ENCODE measurements at places on chromosomes 16 and 17. TPM values are rescaled to one million over a fixed set of nuclear protein-coding genes. Genes with fewer than 3 reads are reported as not detected.

SLC47A1 gene
- 27.3 TPM for polyA plus RNA-seq

FOXC2 gene
- polyA plus RNA-seq, result 38.8 TPM

KCNH4 gene
- not detected for polyA plus RNA-seq

CMTM2 gene
- 0.75 TPM for polyA plus RNA-seq

CACNG5 gene
- 3.2 TPM for polyA plus RNA-seq

STX1B gene
- 2.5 TPM for polyA plus RNA-seq

ZNF688 gene
- polyA plus RNA-seq, result 13.6 TPM

DNA sequence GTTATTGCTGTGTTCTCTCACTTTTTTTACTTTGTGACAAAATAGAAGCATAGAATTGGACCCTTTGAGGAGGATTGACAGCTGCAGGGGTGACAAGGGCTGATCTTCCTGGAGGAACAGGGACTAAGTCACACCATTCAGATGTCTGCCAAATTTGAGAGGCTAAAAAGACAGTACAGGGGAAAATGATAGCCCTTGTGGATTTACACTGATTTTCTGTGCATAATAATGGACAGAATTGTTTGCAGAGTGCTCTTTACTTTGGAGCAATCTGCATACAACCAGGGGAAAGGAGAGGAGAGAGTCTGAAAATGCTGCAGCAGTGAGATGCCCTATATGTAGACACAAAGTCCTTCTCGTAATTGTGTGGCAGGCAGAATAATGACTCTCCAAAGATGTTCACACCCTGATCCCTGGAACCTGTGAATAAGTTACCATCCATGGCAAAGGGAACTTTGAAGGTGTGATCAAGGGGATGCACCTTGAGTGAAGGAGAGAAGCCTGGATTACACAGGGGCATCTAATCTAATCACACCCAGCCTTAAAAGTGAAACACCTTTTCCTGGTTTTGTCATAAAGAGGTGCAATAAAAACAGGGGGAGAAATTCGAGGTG lies 221.4 kb upstream of the CPHXL start:
- DNase-seq, result no peak

- peak; percentile 22 for DNase-seq
These were observed 40.5 kb upstream of the GCSH start for GRCh38 chr16:81136390-81137335.

DNA sequence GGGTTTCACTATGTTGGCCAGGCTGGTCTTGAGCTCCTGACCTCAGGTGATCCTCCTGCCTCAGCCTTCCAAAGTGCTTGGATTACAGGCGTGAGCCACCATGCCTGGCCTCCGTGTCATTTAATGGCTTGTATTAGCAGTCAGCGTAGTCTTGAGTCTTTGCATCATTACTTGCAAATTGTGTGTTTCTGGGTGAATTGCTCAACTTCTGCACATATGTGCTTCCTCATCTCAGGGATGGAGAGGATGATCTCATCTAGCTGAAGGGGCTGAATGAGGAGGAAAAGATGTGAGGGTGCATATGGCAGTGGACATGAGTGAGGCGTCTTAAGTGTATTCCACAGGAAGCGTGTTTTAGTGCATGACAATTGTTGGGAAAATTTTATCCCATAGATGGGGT lies 155.8 kb downstream of the SNX29 start:
- no peak for DNase-seq

DNA sequence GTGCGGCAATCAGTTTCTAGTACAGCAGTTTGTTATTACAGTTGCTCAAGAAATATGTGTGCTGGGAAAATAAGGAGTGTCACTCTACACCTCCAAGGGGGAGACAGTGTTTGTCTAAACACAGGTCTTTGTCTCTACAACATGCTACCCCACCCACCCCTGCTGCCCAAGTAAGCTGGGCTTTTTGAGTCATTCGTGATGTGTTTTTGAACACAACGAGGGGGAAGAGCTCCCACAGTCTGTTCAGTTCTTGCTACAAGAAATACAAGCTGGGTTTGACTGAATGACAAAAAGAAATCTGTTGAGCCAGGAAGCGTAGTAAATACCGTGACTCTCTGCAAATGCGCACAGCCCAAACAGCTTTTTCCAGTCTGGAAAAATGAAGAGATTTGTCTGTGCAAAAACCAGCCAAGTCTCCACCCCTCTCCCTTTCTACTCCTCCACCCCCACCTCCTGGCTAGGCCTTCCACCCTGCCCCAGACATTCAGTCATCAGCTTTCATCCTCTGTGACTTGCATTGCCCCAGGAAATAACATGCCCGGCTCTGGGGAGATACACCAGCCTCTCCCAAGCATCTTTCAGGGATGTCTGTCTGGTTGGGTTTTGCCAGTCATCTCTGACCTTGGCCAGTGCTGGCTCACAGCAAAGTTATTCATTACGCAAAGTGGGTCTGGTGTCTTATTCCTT lies 25.7 kb downstream of the CHD9 start:
- DNase-seq, result no peak

DNA sequence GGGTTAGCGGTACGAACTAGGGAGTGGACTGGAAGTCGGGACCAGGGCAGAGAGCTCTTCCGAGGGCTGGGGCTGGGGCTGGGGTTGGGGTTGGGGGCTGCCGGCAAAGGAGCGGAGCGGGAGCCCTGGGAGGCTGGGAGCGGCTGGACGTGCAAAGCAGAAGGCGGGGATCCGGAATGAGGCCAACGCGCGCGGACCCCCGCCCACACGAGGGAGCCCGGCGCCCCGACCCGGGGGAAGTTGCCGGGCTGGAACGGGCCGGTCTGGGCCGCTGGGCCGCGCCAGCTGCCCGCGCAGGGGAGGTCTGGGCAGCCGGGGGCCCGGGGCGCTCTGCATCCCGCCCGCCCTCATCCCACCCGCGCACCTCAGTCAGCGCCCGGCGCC lies 323 bp downstream of the ST3GAL2 start:
- DNase-seq, result no peak

GRCh38 chr16:72389791-72390190 lies 217.8 kb upstream of the PMFBP1 start:
- no peak for DNase-seq

DNA sequence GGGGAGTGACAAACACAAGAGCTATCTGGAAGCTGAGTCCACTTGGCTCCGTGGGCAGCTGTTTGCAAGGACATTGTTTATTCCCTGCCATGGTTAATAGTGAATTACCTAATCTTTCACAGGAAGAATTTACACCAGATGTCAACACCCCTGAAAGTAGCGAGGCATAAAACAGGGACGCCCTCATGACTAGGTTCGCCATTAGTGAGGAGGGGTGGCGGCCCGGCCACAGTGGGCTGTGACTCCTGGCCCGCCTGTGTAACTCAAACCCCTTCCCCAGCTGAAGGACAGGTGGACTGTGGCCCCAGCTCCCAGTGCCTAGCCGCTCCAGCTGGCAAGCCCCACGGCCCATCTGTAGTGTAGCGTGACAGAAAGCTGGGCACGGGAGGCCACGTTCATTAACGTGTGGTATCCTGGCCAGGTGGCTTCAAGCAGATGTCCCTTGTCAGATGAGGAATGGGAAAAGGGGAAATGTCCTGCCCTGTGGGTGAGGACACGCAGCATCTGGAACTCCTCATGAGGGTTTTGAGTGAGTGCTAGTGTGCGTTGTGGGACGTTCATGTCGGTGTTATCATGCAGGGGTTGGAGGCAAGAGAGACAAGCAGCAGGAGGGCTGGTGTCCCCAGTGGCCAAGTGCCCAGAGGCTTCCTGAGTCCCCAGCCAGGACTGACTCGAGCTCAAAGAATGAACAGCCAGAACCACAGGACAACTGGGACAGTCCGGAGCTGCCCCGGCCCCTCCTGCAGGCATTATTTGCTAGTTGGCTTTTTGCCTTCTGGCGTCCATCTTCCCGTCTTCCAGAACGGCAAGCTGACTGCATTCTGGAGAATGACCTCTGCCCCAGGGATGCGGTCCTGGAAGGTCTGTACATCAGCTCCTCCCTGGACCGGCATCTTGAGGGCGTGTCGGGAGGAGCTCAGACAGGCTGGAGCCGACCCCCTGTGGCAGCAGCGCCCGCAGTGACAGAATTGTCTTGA lies 19.2 kb downstream of the KDM8 start:
- DNase-seq, result peak; percentile 45

DNA sequence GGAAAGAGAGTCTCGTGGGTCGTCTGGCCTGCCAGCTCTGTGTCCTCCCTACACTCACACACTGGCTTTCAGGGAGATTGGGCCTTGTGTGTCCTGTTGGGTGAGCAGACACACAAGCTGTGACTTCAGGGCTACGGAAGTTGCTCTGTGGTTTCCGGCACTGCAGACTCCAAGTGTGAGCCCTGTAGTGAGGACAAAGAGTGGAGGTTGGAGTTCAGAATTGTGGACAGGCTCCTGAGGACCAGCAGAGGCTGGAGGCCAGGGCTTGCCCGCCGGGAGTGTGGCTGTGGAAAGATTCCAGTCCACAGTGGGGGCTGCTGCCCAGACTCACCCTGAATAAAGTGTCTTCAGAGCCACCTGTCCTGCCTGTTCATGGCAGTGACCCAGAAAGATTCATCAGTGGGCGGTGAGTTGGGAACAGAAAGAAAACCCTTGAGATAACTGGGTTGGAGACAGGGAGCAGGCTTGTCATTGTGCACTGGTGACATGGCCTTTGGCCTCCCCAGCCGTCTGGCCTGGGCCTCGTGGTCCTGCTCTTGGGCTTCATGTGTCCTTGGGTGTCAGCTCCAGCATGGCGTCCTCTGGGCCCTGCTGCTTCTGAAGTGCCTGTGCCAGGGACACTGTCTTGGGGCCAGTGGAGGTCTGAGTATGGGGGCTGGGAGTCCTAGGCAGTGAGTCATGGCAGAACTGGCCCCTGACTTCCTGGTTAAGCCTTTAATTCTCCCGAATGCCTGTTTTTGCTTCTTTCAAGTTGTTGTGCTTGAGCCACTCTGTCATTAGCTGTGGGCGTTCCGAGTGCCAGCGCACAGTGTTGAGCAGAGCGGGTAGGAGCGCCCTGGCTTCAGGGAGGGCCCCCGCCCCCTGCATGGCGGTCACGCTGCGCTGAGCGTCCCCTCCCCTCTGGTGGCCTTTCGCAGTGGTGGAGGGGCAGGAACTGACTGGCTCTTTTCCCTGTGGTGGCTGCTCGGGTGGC lies 19.9 kb upstream of the ZNF750 start:
- DNase-seq, result peak; percentile 85

- no peak for DNase-seq
These were observed 818 bp upstream of the BCAS3 start for GRCh38 chr17:60676758-60677307.

- DNase-seq, result no peak
These were observed 16.0 kb upstream of the OR1F1 start for GRCh38 chr16:3171855-3172593.

DNA sequence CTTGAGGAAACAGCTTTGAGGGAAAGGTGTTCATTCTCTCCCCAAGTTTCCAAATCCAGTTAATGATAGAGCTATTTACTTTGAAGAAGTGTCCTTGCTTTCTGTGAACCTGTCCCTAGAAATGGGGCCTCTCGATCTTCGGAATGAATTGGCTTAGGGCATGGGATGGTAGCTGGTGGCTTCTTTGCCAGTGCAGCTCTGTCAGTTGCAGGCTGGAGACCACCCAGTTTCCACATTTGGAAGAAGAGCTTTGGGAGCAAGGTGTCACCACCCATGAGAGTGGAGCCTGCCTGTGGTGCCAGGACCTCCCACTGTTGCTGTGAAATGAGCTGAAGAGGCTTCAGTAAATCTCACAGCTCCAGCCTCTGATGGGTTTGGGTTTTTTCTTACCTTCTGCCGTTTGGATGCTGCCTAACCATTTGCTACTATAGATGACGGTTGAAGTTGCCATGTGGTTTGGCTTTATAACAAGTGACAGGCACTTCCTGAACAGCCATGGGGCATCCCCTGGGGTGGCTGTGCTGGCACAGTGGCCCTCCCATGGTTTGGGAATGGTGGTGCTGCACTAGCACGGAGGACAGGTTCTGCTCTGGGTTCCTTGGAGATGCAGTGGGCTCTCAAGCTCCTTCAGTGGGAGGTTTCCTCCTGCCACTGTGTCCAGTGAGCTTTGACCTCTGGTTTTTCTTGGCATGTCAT lies 19.5 kb upstream of the SLC5A10 start:
- no peak for DNase-seq

- DNase-seq, result no peak
These were observed 90.4 kb downstream of the TMEM100 start for GRCh38 chr17:55632236-55632635.

DNA sequence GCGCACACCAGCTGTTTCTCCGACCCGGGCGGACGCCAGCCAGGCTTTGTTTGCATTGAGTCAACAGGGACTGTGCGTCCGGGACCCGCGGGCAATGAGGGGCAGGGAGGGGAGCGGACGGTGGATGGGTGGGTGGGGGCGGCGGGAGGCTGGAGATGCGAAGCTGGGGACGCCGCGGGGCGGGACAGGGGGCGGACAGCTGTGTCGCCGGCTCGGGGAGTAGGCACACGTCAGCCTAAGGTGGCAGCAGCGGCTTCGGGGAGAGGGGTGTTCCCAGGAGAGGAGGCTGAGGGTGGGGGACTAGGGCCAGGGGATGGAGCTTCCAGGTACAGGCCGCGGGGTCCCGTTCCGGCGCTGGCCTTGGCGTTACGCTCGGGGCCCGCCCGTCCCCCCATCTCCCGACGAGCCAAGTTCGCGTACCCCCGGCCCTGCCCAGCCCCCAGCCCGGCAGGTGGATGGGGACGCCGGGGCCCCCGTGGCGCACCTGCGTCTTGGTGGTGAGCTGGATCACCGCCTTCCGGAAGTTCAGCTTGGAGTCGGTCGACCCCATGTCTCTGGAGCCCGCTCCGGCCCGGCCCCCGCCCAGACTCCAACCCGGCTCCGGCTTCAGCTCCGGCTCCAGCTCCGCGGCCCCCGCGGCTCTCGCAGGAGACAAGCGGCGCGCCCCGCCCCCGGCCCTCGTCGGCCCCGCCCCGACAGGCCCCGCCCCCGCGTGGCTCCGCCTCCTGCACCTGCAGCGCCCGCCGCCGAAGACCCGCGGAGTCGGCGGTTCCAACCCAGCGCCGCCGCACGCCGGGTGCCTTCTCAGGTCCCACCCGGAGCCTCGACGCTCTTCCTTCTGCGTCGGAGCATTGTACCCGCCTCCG lies at the start of gene HID1:
HID1 (minus strand) TSS at position 653 of the 866 bp plus-strand sequence; CDS start at position 550, 103 bp downstream.
- DNase-seq, result peak; percentile 47

GRCh38 chr16:67181346-67181745 lies 2.4 kb downstream of the MATCAP1 start:
- DNase-seq, result no peak
